Head of caudate nucleus (tissue), 42 donors: ENCODE measurements at places on chromosomes 5 and 9.

- DNase-seq: no peak
Observed at GRCh38 chr5:173752653-173753052, 135.5 kb upstream of the CPEB4 start.

GRCh38 chr5:73674669-73675004 lies 48.6 kb downstream of the ARHGEF28 start:
- DNase-seq: no peak

GRCh38 chr5:97923496-97923895 lies 740.4 kb upstream of the RIOK2 start:
- no peak for DNase-seq

- peak; percentile 94 for DNase-seq
Observed at GRCh38 chr9:137083394-137084004, 3.3 kb upstream of the MAN1B1 start.

- DNase-seq: no peak
Observed at GRCh38 chr5:151110122-151110681, 29.4 kb upstream of the TNIP1 start.

DNA sequence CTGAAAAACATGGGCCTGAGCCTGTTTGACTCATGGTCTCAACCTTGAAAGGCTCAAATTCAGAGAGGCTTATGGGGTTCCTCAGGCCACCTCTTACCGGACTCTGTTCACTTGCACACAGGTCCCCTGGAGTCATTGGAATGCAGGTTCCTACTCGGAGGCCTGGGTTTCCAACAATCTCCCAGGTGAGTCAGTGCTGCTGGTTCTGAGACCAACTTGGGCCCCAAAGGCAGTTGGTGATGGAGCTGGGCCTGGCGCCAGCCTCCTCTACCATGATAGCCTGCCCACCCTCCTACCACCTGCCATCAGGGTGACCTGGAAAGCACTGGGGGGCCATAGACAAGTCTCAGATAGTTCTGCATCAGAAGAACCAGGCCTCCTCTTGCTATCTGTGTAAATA lies 188.4 kb downstream of the RGS3 start:
- no peak for DNase-seq

DNA sequence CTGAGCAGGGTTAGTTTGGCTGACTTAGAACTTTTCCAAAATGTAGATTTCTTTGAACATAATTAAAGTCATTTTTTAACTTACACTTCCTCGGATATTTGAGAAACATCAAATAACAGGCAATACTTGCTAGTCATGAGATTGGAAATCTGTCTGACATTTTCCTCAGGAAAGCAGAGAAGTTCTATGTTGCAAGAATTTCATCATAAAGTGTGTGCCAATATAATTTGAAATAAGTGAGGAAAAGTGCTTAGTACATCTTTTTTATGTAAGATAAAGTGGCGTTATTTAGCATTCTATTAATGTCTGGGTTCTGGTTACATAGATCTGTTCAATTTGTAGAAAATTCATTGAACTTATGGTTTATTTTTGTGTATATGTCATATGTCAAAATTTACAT lies 48.7 kb upstream of the C5orf47 start:
- DNase-seq: no peak

GRCh38 chr5:115977988-115978387 lies 15.7 kb downstream of the LVRN start:
- DNase-seq: no peak

DNA sequence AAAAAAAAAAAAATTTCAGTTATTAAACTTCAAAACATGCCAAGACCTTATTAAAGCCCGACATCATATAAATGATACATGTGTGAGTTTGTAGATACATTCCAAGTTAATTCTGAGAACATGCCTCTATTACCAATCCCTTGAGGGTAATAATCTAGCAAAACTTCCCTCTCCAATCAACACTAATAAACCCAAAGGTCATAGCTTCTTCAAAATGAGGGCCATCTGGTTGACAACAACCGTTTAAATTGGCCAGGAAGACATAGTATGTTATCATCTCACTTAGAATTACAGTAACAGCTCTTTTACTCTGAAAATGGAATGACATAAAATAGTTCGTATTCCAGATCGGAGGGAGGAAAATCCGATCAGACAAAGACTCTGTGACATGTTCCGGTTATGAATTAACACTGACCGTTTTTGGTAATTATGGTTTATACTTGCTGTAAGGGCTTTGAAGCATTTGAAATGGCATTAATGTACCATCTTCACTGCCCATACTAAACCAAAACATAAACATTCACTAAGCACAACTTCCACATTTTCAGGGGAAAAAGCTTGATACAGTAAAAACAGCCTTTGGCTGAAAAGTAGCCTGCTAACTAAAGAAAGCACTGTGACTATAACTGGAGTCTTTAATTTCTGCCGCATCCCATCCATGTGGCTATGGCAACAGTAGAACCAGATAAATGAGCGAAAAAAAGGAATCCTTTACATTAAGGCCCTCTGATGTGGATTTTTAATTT lies 50.3 kb downstream of the ANKH start:
- no peak for DNase-seq

GRCh38 chr9:107142896-107143603 lies 140.0 kb upstream of the RAD23B start:
- no peak for DNase-seq

DNA sequence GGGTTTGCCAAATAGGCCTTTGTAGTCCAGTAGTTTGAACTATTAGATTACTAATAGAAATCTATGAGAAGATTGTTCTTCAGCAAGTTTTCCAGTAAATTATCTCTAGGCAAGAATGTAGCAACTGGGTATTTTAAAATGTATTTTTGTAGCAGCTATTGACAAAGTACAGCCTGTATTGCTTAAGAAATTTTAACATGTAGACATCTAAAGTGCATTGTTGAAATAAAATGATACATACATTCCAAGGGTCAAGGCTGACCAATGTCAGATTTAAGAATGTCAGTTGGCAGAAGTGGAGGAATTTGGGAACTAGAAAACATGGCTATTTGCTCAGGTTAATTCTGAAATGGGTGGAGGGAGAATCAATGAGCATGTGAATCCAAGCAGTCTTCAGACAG lies 57.5 kb upstream of the ZSWIM6 start:
- DNase-seq: no peak

DNA sequence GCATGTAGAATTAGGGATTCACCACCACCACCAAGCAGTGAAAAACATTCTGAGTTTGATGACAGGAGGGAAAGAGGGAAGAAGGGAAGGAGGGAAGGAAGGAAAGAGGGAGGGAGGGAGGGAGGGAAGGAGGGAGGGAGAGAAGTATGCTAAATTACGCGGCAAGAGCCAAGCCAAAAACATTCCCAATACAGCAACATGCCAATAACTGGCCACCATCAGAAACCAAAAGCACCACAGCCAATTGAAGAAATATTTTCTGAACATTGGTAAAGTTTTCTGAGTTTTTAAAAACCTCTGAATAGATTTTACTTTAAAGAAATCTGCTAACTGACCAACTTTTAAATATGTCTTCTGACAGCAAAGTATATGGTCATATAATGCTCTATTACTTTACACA lies 36.0 kb downstream of the FNIP1 start:
- no peak for DNase-seq

DNA sequence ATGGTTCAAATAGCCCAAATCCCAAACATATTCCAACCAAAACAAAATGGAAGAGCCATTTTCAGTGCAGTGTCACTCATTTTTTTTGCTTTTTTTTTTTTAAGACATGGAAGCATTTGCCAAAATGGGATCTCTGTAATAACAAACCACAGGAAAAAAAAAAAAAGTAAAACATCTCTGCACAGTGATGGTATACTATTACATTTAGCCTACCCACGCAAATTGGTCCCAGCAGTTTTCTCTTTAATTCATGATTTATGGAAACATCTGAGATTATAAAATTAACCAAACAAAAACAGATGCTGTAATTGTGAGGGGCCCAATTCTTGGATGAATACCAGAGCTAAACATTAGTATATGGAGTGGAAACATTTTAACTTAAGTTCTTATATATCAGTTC lies 566.6 kb downstream of the ZNF608 start:
- no peak for DNase-seq

DNA sequence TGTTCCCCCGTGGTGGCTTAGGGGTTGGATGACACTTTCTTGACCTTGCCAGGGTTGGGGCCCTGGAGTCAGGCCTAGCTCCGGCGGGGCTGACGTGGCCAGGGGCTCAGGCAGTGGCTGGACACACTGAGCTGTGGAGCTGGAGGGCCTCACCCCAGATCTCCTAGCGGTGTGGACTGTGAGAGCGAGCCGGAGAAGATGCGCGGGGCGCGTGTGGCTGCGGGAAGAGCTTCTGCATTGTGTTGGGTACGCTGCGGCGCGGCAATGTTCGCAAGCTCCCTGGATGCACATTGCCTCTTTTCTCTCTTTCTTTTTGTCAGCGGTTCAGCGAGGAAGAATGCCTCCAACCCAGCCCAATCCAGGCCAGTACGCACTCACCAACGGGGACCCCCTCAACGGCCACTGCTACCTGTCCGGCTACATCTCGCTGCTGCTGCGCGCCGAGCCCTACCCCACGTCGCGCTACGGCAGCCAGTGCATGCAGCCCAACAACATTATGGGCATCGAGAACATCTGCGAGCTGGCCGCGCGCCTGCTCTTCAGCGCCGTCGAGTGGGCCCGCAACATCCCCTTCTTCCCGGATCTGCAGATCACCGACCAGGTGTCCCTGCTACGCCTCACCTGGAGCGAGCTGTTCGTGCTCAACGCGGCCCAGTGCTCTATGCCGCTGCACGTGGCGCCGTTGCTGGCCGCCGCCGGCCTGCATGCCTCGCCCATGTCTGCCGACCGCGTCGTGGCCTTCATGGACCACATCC lies 4.8 kb downstream of the NR2F1 start:
- DNase-seq: no peak

GRCh38 chr5:170757182-170757601 lies 26.3 kb upstream of the GABRP start:
- DNase-seq: no peak

DNA sequence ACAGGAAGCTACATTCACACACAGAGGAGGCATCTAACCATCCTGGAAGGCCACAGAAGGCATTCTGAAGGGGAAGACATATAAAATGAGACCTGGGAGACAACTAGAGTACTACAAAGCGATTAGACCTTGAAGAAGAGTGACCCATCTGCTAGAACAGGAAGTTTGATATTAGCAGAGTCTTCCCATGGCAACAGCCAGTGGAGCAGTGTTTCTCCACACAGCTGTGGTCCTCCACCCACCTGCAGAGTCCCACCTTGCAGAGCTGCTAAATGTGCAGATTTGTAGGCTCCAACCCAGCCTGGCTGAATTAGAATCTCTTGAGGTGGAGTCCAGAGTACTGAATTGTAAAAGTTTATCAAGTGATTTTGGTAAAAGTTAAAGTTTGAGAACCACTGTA lies 267.0 kb downstream of the CETN3 start:
- no peak for DNase-seq

DNA sequence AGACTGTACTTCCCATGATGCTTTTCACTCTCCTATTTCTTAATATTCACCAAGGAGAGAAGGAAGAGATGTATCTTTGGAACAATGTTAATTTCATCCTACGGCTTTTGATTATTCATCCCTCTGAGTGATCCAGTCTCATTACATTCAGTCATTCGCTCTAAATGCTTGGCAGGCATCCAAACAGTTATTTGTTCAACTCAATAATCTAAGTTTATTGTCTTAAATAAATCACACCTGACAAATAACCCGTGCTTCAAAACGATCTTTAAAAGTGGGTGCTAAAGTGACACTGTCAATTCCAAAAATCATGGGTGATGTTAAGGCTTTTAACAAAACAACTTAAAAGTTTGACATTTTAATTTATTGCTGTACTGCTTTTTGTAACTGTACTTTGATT lies 233.1 kb downstream of the RASEF start:
- DNase-seq: no peak

DNA sequence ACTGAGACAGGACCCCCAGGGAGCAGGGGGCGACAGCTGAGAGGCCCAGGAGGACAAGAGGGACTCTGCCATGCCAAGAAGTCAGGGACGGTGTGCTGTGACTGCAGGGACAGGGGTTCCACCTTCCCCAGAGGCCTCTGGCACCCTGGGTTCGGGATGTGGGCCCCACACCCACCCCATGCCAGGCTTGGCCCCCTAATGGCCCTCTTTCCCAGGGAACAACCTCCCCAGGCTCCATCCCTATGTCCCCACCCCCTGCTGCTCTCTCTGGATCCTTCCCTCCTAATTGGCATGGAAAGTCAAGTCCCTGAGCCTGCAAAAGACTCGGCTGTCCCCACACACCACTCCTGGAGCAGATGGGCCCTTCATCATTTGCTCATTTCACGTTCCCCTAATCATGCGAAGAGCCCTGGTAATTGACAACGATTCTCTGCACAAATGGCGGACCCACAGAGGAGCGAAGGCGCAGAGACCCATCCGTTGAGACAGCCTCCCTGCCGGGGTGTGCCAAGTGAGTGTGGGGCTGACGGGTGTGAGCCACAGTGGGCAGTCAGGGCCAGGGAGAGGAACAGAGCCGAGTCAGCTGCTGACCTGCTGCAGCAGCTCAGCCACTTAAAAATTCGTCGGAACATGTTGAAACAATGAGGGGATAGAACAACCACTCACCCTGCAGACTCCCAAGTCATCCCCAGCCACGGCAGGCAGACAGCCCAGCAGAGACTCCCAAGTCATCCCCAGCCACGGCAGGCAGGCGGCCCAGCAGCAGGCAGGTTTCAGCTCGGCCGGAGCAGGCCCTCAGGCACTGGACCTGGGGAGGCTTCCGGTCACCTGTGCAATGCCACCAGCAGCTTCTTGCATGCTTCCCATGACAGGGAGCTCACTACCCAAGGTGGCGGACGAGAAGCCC lies 109.0 kb downstream of the VAV2 start:
- DNase-seq: peak; percentile 48

- DNase-seq: no peak
Observed at GRCh38 chr5:124652514-124652819, 94.0 kb downstream of the ZNF608 start.

GRCh38 chr9:126526218-126527108 lies 87.3 kb upstream of the LMX1B start:
- no peak for DNase-seq

DNA sequence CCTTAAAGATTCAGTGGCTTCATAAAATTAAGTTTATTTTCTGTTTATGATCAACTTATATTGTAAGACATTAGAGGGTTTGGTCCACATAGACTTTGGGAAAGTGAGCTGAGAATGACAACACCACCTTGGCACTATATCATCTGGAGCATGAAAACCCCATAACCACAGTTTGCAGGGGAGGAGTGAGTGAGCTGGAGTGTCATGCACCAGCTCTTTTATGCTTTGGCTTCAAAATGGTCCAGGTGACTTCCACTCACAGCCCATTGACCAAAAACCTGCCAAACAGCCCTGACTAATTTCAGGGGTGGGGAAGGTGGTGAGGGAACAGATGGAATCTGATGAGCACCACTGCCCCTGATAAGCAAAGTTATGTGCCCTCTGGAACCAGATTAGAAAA lies 295.8 kb downstream of the DMRTA1 start:
- DNase-seq: no peak

DNA sequence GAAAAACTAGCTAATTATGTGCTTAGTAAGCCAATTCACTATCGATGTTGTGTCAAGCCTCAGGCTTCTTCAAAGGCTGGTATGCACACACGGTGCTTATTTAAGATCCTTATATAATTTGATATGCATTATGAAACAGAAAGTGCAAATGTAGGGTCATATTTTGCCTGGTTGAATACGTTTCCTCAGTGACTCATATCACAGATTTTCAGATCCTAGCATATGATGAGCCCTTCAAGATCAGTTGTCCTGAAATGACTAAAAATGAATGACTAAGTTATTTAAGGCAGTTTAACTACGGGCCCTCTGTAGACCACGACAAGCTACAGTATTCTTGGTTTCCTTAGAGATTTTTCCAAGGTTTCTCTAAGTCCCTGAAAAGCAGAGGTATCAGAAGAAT lies 778.3 kb downstream of the PRELID2 start:
- no peak for DNase-seq
